ENCODE measurements at places on chromosomes 11 and 22.

GRCh38 chr11:16896729-16897469 lies 117.3 kb downstream of the PLEKHA7 start:
- DNase-seq, result no peak

- peak; percentile 61 for DNase-seq
Measured at GRCh38 chr22:24805790-24806662, at the start of gene SGSM1. Gene SGSM1 (plus strand): TSS chr22:24806211. CDS start chr22:24806326, 115 bp downstream.

- no peak for DNase-seq
Measured at GRCh38 chr11:76889411-76889975, 28.8 kb downstream of the ACER3 start.

GRCh38 chr22:45692549-45692948 lies 20.9 kb downstream of the ATXN10 start:
- DNase-seq, result no peak

DNA sequence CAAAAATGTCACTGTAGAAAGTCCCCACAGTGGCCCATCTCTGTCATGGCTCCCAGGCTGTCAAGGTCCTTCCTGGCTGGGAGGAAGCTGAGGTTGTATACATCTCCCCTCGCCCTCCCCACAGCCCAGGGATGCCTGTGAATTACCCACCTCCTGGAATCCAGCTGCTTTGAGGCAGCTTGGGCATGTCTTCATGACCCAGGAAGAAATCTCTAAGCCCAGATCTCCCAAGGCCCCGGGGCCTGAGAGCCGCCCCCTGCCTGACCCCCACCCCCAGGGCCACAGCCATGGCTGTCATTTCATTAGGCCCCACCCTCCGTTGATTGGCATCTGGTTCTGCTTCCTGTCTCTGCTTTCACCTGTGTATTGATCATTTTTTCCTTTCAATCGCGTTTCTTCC lies 207.5 kb downstream of the TBC1D22A start:
- no peak for DNase-seq

GRCh38 chr11:90251599-90251998 lies 28.8 kb upstream of the CHORDC1 start:
- no peak for DNase-seq

- no peak for DNase-seq
Measured at GRCh38 chr11:66906061-66906733, 49.3 kb downstream of the LRFN4 start.

GRCh38 chr11:123704341-123704740 lies 37.1 kb downstream of the ZNF202 start:
- DNase-seq, result no peak
